ENCODE measurements at places on chromosomes 3 and 15.
A peak's percentile ranks its signal among the peaks of the same experiment; 100 is the strongest.

DNA sequence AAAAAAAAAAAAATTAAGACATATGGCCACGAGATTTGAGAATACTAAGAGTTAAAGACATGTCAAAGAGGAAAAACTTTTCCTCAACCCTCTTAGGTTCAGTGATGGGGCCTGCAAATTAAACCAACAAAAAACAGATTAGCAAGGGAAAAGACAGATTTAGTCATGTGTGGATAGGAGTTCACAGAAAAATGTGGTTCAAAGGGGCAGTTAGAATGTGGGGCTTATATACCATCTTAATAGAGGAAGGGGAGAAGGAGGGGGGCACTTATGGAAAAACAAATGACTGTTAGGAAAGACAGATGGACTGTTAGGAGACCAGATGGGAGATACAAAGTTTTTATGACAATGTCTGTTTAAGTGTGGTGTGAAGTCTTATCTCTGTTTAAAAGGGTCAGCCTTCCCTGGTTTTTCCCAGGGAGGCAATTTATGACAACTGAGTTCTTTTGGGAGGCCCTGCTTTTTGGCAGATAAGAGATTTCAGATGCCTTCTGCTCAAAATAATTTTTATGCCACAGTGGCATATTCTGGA is 68.7 kb upstream of the FURIN start:
- no peak for DNase-seq

- no peak for DNase-seq
These were observed 388.0 kb upstream of the CDIN1 start for GRCh38 chr15:36191459-36191858.

GRCh38 chr3:114406286-114406685 is 112.5 kb downstream of the TIGIT start:
- no peak for DNase-seq

DNA sequence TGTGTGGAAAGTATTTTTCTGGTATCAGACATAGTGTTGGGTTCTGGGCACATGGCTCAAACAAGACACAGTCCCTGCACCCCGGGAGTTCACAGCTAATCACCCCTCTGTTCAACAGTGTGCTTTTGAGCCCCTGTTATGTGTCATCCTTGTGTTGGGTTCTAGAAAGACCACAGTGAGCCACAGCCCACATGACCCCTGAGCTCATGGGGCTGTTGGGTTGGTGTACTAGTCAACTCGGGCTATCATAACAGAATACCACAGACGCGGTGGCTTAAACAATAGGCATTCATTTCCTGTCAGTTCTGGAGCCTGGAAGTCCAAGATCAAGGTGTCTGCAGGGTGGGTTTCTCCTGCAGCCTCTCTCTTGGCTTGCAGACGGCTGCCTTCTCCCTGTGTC is 100.0 kb downstream of the DNAJB8 start:
- DNase-seq, result no peak

DNA sequence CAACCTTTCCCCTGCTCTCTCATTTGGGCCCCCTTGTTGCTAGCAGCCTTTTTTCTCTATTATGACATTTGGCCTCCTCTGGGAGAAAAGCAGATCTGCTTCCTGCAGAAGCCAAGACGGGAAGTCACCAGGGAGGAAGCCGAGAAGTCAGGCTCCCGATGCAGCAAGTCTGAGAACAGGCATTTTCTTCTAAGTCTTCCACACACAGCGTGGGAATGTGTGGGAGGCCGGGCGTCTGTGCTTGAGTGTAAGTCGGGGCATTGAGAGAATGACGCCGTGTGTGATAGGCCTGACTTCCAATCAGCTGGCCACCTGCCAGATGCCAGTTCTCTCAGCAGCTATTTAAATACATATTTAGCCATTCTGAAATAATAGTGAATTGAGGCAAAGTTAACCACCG is 75.8 kb upstream of the FAM98B start:
- DNase-seq, result no peak

GRCh38 chr15:40906091-40906990 is 12.1 kb downstream of the VPS18 start:
- peak; percentile 94 for DNase-seq

- peak; percentile 14 for DNase-seq
These were observed 44.9 kb downstream of the FGF7 start for GRCh38 chr15:49467746-49468480.
